ENCODE measurements at places on chromosomes 2 and 18.

DNA sequence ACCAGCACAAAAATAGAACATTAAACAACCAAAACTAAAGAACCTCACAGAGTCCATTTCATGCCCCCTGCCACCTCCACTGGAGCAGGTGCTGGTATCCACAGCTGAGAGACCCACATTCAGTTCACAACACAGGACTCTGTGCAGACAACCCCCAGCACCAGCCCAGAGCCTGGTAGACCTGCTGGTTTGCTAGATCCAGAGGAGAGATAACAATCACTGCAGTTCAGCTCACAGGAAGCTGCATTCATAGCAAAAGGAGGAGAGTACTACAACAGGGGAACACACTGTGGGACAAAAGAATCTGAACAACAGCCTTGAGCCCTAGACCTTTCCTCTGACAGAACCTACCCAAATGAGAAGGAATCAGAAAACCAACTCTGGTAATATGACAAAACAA is 326.7 kb downstream of the METTL4 start:
- DNase-seq, result no peak

- no peak for DNase-seq
Observed at GRCh38 chr18:44844486-44844885, 163.8 kb downstream of the SETBP1 start.

DNA sequence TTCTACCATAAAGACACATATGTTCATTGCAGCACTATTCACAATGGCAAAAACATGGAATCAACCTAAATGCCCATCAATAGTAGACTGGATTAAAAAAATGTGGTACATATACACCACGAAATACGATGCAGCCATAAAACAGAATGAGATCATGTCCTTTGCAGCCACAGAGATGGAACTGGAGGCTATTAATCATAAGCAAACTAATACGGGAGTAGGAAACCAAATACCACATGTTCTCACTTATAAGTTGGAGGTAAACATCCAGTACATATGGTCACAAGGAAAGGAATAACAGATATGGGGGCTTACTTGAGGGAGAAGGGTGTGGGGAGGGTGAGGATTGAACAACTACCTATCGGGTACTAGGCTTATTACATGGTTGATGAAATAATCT is 7.7 kb downstream of the HMSD start:
- DNase-seq, result no peak

- DNase-seq, result no peak
Observed at GRCh38 chr2:70328921-70329561, 27.2 kb upstream of the FAM136A start.

- DNase-seq, result peak; percentile 54
Observed at GRCh38 chr2:148794558-148794957, 80.5 kb upstream of the KIF5C start.

GRCh38 chr2:195563857-195564512 is 93.0 kb upstream of the SLC39A10 start:
- DNase-seq, result no peak

GRCh38 chr2:134745023-134745422 is 26.2 kb upstream of the TMEM163 start:
- no peak for DNase-seq

DNA sequence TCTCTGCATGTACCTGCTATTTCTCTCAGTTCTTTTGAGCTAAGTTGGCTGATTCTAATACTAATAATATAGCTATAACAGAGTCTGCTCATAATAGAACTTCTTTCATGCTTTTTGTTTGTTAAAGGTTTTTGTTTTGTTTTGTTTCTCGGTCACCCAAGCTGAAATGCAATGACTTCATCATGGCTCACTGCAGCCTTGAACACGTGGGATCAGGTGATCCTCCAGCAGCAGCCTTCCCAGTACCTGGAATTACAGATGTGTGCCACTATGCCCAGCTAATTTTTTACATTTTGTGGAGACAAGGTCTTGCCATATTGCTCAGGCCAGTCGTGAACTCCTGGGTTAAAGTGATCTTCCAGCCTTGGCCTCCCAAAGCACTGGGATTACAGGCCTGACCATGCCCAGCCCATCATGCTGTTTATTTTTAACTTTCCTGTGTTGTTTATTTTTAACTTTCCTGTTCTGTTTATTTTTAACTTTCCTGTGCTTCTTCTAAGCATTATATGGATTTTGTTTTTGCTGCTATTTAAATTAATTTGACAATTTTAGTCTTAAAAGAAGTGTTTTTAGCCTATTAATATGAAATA is 763.8 kb upstream of the CDH7 start:
- no peak for DNase-seq

GRCh38 chr18:23740105-23740830 is 51.0 kb downstream of the LAMA3 start:
- DNase-seq, result no peak

- no peak for DNase-seq
Observed at GRCh38 chr2:177584030-177584692, 191.6 kb downstream of the AGPS start.

DNA sequence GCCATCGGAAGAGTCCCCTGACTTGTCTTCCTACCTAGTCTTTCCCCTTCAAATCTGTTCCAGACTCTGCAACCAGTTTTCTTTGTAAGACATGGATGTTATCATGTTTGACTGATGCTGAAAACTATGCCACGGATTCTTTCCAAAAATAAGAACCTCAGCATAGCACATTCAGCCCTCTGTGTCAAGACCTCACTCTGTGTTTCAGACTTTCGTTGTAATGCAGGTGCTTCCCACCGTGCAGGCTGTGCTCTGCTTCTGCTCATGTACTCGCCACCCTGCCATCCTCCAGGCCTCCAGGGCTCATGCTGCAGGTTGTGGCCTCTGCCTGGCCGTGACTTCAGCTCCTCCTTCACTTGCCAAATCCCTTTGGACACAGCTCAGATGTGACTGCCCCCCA is 347.0 kb upstream of the RAB12 start:
- DNase-seq, result no peak

GRCh38 chr2:174957050-174957449 is 48.1 kb downstream of the CHN1 start:
- DNase-seq, result no peak

- DNase-seq, result no peak
Observed at GRCh38 chr2:85577386-85578242, at the start of gene VAMP8. Gene VAMP8, plus strand, starts transcription at chr2:85577586. Its CDS starts 61 bp downstream, at chr2:85577647.

- DNase-seq, result no peak
Observed at GRCh38 chr18:39058386-39059000, 1492.9 kb upstream of the CELF4 start.

GRCh38 chr2:96869822-96870625 is at the start of gene SEMA4C:
Gene SEMA4C, minus strand, starts transcription at chr2:96870080. Its CDS starts 2,194 bp downstream, at chr2:96867886.
- DNase-seq, result no peak

DNA sequence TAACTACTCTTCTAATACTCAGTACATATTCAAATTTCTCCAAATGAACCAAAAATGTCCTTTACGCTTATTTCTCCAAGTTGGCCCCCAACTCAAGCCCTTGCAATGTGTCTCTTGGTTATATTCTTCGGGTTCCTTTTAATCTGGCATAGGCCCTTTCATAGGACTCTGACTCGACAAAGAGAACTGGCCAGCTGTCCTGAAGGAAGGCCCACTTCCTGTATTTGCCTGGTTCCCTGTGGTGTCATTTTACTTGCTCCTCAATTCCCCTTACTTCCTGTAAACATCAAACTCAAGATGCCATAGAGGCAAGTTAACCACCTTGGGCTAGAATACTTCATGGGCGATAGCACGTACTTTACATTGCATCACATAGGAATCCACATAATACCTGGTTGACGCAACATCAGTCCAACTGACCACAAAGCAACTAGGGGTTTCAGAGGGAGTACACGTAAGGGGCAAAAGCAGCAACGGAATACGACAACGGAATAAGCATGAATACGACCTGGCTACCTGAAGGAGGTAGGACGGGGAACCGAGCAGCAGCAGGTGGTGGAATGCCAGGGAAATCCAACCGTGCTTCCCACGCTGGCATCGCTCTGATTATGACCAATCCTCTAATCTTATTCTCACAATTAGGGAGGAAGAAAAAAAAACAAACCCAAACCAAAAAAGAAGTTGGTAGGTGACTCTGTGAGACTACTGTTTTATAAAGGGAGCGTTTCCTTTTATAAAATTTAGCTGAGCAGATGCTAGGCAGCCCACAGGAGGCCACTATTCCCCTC is 823 bp upstream of the GORASP2 start:
- no peak for DNase-seq

- DNase-seq, result no peak
Observed at GRCh38 chr2:1954061-1954460, 209.7 kb upstream of the PXDN start.

GRCh38 chr2:25506226-25506625 is 164.5 kb upstream of the DNMT3A start:
- no peak for DNase-seq

GRCh38 chr2:65554765-65555591 is 122.6 kb upstream of the SPRED2 start:
- DNase-seq, result no peak

DNA sequence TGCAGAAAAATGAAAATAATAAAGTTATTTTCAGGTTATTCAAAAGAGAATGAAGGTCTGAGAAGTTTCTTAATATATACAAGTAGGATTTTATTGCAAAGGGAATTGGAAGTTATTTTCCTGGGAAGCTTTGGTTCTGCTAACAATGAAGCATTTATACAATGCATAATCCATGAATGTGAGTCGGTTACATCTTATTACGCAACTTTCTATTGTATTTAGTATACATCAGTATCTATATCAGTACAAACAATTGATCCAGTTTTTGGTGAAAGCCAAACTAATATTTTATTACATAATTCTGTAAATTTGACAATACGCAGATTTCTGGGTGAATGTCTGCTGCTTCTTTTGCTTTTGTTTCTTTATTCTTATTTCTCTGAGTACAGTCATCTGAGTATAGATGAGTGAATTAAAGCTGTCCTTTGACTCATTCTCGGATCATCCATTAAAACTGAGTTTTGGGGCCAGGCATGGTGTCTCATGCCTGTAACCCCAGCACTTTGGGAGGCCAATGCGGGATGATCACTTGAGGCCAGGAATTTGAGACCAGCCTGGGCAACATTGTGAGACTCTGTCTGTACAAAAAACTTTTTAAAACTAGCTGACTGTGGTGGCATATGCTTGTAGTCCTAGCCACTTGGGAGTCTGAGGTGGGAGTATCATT is 108.5 kb downstream of the SOCS6 start:
- DNase-seq, result no peak

DNA sequence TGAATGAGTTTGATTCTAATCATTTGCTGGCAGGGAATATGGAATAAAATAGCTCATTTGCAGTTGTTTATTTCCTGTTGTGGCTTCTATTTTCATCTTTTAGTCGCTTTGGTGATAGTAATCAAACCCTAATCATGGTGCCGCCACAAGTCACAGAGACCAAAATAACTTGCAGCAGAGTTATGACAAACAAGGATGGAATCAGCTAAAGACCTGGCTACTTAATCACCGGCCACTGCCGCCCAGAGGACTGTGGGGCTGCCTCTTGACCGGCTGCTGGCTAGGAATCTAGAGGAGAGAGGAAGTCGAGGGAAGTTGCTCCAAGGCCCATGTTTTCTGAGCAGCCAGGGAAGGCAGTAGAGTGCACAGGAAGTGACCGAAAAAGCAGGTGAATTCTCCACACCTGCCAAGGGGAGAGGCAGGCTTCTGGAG is 5.1 kb upstream of the SMAD7 start:
- no peak for DNase-seq

- no peak for DNase-seq
Observed at GRCh38 chr2:178650554-178650953, 156.7 kb downstream of the TTN start.

DNA sequence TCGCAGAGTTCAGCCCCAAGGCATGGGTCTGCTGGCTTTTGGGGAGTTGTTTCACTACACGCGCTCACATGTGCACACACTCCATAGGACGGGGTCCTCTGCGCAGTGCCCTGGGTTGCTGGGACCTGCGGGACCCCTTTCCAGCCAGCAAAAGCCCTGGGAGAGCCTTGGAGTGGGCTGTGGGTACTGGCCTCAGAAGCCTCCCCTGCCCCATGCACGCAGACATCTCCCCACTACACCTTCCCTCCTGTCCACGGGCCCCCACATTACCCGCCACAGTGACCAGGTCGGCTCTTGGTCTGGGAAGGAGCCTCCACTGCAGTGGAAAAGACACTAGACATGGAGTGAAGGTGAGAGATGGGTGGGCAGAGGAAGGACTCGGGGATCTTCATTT is 48.5 kb downstream of the FAM168B start:
- no peak for DNase-seq

DNA sequence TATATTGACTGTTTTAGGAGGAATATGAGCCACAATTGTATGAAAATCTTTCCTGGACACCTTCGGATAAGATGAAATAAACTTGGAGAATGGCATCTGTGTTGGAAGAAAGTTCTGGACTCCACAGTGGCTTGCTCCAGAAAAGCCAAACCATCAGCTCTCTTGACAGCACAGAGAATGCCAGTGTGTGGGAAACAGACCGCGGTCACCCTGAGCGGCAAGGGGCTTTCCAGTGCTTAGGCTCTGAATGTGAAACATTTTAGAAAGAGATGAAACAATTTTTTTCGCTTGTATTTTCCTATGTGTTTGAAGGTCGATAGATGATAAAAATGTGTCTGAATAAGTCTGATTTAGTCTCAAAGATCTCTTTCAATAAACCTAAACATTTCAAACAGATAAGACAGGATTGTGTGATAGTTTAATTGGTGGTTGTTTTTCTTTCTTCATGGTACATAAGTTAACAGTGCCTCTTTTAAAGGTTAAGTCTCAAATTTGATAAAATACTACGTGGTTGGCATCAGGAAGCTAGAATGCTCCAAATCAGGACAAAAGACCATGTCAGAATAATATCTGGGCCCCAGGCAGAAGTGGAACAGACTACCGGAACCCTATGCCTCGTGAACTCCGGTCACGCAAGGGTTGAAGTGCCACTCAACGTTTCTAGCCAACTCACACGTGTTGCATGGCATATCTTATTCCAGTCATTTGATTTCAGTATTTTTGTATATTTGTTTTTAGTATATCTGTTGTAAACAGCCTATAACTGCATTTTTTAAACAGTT is 28.9 kb downstream of the PTGR3 start:
- DNase-seq, result no peak

- DNase-seq, result no peak
Observed at GRCh38 chr2:221388891-221389290, 183.2 kb downstream of the EPHA4 start.

DNA sequence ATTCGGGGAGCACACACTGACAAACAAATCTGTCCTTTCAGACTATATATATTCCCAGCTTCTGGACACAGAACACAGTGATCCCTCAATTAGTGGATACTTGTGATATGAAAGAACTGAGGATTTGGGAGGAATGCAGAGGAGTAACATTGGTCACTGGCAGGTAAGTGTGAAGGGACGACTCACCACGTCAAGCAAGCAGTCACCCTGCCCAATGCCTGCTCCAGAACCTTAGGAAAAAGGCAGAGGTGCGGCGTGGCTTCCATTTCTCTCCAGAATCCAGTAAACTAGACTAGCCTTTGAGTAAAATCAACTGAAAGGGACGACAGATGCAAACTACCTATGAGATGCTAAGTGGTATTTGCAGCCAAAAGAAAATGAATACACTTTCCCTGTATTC is 1.1 kb downstream of the CCDC93 start:
- DNase-seq, result no peak
